Suppressor macrophage treated with lipopolysaccharide for 4 hours (primary cell): ENCODE measurements at places on chromosomes 11 and 22.
A peak's percentile ranks its signal among the peaks of the same experiment; 100 is the strongest.

DNA sequence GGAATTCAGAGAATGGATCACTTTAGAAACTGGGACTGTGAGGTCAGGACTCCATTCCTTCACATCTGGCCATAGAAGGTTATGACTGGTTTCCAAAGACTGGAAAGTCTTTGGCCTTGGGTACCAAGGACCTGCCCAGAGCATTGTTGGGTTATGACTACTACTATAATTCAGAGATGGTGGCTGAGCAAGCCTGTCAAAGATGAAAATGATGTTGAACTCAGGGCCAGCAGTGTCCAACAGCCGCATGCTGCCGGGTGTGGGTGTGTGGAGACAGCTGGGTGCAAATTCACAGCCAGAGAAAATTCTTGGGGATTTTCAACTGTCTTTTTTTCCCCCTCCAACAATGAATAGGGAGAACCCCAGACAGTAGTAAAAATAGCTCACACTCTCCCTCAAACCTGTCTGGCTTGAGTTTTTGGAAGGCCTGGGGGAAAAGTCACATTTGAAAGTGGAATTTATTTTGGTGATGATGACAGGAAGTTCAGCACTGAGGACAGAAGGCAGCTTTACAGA is 166.8 kb upstream of the NCAM1 start:
- DNase-seq = no peak

GRCh38 chr11:18495271-18495670 is 31.5 kb downstream of the TSG101 start:
- no peak for DNase-seq

DNA sequence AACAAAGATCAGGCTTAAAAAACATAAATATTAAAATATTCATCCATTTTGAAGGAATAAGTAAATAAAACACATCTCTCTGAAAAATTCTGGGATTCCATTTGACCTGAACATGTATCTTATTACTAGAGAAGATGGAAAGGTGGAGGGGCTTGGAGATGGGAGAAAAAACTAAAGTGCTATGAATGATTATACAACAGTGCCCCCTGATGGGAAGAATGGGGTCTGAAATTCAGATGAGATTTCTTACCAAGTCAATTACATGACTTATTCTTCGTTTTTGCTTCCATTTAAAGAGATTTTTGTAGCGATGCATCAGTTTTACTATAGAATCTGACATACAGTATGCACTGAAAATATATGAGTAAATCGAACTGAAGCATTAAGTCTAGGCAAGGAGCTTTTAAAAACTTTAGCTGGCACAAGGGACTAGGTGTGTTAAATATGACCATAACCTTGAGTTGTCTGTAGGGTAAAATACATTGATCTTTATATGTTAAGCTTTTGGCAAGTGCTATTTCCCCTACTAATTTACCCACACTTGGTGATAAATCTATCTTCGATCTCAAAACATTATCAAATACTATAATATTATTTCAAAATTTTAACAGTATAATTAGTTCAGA is 718.8 kb downstream of the CNTN5 start:
- peak; percentile 7 for DNase-seq

DNA sequence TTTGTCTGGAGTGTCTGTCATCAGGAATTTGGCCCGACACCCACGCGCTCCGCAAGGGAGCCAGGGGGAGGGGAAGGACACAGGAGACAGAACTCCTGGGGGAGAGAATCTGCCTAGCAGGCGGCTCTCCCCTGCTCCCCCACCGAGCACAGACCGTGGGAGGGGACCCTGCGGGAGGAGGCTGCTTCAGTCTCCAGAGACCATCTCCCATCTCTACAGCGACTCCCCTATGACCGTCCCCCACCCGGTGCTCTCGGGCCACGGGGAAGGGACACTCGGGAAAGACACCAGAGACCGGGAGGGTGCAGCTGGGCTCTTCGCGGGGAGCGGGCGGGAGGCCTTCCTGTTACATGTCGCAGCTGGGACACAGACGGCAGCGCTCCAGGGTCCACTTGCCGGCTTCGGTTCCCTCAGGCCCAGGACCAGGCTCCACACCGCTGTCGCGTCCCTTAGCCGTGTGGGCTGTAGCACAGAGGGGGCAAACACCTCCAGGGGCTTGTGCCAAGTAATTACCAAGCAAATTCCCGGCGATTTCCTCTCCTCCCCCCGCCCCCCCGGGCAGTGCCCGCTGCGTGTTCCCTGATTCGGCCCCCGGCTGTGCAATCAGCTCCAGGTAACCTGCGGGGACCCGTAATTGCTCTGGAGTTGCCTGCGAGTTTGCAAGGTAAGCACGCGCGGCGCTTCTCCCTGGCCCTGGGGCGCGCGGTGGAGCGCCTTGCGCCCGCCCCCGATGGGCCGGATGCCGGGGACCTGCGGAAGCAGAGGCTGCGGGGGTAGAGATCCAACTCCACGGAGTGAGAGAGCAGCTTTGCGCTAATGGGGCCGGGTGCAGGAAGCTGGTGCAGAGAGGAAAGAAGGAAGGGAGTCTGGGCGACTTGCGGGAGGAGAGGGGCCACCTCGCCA is 155.1 kb upstream of the CADM1 start:
- DNase-seq = peak; percentile 36

- no peak for DNase-seq
Measured at GRCh38 chr22:25624476-25624875, 60.0 kb downstream of the GRK3 start.

GRCh38 chr11:86483940-86484794 is 109.5 kb downstream of the CCDC81 start:
- no peak for DNase-seq

- peak; percentile 75 for DNase-seq
Measured at GRCh38 chr11:112174789-112175598, at the start of gene BCO2. Gene BCO2 (plus strand): TSS chr11:112175512. CDS start chr11:112175602, 90 bp downstream.

DNA sequence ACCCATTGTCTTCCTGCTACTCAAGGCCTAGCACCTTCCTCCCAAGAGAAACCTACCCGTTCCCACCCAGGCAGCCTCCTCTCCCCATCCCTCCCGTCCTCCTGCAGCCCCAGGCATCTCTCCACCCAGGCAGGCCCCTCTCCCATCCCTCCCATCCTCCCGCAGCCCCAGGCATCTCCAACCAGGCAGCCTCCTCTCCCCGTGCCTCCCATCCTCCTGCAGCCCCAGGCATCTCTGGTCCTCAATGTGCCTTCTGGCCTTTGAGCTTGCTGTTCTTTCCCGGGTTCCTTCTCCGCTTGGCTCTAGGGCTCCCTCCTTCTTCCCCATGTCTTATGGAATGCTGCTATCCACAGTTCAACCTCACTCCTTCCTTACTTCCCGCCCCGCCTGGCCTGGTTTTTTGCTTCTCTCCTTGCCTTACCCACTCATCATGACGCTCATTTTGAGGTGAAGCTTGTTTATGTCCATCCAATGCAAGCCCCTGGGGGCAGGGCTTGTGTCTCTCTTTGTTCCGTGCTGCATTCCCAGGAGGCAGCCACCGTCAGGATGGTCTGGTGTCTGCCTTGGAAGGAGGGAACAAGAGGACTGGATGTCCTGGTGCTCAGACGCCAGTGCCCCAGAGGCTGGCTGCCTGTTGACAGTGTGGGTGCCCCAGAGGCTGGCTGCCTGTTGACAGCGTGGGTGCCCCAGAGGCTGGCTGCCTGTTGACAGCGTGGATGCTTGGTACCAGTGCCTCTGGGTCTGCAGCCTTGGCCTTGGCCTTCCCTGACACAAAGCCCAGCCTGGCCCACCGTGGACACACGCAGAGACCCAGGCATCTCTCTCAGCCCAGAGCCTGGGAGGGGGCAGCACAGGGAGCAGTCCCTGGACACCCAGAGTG is 815.7 kb downstream of the BRD1 start:
- no peak for DNase-seq

DNA sequence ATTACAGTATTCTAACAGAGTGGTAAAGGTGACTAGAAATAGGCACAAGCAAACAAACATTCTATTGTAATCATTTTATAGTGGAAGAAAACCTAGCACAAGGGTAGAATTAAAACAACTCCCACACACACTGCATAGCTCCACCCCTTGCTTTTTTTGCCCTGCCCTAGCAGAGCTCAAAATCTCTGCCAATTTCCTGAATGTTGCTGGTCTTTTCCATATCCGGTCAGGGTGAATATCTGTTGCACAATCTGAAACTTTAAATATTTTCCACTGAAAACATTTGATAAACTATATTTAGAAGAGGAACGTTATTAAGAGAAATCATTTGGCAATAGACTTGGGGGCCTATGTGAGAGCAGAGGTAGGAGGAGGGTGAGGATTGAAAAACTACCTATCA is 2.7 kb downstream of the SPA17 start:
- DNase-seq = peak; percentile 19

GRCh38 chr11:59918987-59919589 is 19.1 kb upstream of the OOSP1 start:
- DNase-seq = peak; percentile 67

DNA sequence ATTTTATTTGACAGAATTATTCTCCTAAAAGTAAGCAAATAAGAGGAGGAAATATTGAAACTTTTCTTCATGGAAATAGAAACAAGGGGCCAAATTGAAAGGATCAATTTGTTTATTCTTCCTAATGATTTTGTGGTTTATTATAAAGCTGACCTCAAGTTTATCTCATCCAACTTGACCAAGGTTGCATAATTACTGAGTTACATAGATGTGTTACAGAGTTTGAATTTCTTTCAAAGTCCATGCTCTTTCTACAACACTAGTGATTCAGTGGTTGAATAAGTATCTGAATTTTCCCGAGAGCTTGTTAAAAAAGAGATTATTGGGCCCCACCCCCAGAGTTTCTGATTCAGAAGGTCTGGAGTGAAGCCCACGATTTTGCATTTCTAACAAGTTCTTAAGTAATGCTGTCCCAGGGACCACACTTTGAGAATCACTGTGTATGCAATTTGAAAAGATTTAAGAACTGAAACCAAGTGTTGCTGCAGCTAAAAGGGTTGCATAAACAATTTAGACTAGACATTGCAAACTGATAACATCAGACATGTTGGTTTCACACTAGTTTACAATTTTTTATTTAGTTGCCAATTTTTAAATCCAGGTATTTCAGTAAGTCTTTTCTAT is 485.7 kb upstream of the ANO5 start:
- peak; percentile 31 for DNase-seq

DNA sequence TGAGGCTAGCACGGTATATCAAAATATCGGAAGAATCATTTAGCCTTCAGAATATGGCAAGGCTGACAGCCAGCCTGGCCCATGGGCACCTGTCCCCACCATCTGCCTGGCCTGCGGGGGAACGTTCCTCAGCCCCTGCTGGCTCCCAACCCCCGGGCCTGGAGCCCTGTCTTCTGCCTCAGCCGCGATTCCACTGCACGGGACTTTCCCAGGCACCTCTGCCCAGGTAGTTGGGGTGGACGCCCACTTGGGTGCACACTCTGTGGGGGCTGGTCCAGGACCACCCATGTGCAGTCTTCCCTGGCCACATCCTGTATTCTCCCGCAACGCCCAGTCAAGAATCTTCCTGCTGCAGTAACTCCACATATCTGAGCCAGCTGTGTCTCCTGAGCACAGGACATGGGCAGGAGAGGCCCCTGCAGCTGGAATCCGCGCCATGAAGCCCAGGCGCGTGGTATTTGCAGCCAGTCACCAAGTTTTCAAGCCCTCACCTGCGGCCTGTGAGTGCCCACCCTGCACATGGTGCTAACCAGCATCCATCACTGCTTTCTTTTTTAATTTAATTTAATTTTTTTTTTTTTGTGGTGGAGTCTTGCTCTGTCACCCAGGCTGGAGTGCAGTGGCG is 77.9 kb downstream of the KCNQ1 start:
- no peak for DNase-seq

- DNase-seq = no peak
Measured at GRCh38 chr11:94595076-94595475, 27.9 kb downstream of the PIWIL4 start.

GRCh38 chr11:61332281-61332796 is 566 bp downstream of the DDB1 start:
- DNase-seq = no peak
